ENCODE measurements at places on chromosomes 1 and 21.

DNA sequence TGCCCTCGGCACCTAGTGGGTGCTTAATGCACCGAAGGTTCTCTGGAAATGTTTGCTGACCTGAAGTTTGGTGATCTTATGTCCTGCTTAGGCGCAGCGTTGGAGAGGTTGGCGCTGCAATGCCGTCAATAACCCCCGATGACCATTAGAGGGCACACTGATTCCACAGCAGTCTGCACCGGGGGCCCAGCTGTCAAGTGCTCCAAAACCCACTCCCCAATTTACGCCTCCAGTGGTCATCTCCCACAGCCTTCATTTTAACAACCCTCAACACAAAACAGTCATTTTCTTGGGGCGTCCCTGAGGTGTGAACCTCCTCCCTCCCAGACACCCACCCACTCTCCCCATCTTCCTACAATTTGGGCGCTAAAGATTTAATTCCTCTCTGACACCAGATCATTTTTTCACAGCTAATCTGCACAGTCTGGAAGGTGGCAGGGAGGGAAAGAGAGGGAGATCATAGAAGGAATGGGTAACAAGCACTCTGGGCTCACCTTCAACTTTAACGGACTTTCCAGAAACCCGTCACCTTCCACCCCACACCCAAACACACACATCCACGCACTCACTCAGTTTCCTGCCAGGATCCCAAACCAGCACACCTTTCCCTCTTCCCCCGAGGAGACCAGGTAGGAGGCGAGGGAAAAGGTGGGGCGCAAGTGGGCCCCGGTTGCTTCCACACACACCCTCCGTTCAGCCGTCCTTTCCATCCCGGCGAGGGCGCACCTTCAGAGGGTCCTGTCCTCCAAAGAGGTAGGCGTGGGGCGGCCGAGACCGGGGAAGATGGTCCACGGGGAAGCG, 570 bp upstream of the NPR1 start:
- peak; percentile 11 for DNase-seq

GRCh38 chr1:36829066-36829465, 205.2 kb downstream of the GRIK3 start:
- DNase-seq: no peak

DNA sequence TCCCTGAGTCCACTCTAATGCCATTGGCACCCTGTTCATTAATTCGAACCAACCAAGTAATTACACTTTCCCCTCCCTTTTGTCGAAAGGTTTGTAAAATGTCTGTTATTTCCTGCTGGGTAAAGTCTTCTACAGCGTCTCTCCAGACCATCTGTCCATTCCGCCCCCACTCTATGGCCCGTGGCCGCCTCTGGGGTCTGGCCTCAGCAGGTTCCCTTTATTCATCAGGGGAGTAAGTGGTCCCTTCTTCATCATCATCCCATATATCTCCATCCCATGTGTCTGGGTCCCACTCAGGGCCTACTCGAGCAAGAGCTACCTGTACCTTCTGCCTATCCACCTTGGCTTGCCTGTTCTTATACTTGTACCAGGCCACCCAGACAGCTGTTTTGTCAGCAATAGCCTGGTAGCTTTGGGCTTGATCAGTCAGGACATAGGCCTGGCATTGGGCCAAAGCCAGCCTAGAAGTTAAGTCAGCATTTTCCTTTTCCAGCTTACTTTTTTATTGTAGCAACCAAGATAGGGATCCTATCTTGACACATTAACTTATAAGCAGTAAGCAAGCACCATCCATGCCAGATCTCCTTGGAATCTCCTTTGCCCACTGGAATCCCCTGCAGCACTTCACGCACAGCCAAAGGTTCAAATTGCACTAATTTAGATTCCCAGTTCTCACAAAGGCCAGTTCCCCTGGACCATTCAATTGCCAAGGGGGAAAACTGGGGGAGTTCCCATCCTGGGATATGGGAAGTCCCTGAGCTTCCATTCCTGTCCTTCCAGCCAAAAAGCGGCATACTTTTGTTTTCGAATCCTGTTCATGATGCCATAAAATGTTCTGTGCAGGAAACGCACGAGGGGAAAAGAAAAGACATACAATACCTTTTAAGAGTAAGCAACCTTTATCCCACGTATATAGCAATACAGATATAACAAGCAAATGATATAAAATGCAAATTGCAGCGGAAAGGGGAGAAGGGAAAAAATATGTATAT, 6.6 kb upstream of the STUM start:
- no peak for DNase-seq

- no peak for DNase-seq
Measured at GRCh38 chr1:116726872-116727820, 27.1 kb upstream of the CD2 start.

DNA sequence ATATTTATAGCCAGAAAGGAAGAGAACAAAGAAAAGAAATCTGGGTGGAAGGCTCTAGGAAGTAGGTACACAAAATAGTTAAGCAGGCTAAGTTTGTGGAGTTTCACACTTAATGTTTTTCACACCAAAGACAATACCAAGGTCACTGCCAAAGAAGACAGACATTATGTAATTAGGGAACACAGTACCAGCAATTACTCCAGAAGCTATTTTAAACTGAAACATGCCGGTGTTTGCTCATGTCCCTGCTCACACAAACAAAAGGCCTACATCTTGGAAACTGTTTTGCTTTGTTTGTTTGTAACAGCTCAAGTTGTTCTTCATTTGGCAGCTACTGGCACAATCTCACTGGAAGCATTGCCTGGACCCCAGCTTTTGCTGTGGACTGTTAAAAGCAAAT, 88.5 kb upstream of the DAB1 start:
- no peak for DNase-seq

DNA sequence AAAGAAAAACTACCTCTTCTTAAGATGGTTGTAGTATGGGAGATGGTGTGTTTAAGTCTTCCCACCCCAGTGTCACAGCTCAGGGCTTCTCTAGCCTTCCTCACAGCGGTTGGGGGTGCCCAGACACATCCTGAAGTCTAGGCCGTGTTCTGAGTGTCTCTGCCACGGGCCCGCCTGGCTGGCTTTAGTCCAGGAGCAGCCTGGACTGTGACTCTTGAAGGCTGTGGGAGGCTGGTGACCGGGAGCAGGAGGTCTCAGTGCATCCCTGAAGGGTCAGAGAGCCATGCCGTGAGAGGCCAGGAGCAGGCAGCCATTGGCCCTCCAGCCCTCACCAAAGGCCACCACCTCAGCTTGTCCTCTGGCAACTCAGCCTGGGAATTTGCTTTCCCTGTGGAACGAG, 4.5 kb downstream of the EPHX1 start:
- no peak for DNase-seq

DNA sequence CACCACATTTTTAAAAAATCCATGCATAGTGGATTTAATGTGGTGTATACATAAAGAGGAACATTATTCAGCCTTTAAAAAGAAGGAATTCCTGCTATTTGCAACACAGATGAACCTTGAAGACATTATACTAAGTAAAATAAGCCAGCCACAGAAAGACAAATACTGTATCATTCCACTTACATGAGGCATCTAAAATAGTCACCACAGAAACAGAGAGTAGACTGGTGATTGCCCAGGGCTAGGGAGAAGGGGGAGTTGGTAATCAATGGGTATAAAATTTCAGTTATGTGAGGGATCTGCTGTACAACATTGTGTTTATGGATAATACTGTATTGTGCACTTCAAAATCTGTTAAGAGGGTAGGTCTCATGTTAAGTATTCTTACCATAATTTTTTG, 10.0 kb downstream of the FAM163A start:
- no peak for DNase-seq

GRCh38 chr1:23152966-23153684, 15.5 kb downstream of the LUZP1 start:
- no peak for DNase-seq

DNA sequence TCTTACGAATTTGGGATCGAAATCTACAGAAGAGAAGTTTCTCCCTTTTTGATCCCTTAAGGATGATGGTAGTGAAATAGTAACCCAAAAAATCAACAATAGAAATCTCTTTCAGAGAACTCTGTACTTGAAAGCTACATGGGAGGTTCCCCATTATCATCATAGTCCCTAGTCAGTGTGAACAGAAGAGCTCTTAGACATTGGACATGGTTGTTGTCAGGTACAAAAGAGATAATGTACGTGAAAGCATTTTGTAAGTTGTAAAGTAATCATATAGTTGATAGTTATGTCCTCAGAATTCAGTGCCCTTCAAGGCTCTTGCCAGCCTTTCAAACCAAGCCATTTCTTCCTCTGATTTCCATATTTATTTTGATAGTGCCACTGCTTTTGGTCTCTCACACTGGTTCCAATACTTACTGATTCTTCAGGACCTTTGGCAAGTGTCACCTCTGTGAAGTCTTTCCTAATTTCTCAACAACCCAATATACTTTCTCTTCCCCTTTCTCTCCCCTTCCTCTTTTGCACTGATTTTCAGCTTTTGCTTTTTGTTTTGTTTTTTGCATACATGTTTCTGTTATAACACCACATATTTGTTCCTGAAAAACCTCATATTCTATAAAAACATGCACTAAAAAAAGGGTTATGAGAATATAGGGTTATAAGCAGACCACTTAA, 22.4 kb downstream of the VPS45 start:
- no peak for DNase-seq

DNA sequence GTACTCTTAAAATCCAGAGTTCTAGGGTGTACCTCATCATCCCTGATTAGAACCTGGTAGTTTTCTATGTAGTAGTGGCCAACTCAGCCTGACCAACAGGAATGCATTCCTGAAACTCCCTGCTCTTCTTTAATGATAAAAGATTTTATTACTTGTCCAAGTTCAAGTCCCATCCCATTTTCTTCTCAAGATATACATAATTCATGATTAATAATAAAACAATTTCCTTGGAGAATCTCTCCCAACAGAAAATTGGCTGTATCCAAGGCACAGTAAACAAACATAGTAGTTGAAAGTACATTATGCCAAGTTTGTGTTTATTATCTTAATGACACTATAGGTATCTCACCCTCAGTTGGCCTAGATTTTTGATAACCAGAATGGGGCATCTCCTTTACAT, 714.1 kb upstream of the ADAMTS5 start:
- DNase-seq: no peak

DNA sequence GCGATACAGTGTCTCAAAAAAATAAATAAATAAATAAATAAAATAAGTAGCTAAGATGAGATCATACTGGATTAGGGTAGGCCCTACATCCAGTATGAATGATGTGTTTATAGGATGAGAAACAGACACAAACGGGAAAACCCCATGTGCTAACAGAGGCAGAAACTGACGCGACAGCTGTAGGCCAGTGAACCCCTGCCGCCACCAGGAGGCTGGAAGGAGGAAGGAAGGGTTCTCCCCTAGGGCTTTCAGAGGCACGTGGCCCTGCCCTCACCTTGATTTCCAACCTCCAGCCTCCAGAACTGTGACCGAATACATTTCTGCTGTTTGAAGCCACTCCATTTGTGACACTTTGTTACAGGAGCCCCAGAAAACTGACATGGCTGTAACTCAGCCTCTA, 38.5 kb downstream of the CHD5 start:
- no peak for DNase-seq

- no peak for DNase-seq
Measured at GRCh38 chr1:118661769-118662320, 326.3 kb downstream of the TBX15 start.

DNA sequence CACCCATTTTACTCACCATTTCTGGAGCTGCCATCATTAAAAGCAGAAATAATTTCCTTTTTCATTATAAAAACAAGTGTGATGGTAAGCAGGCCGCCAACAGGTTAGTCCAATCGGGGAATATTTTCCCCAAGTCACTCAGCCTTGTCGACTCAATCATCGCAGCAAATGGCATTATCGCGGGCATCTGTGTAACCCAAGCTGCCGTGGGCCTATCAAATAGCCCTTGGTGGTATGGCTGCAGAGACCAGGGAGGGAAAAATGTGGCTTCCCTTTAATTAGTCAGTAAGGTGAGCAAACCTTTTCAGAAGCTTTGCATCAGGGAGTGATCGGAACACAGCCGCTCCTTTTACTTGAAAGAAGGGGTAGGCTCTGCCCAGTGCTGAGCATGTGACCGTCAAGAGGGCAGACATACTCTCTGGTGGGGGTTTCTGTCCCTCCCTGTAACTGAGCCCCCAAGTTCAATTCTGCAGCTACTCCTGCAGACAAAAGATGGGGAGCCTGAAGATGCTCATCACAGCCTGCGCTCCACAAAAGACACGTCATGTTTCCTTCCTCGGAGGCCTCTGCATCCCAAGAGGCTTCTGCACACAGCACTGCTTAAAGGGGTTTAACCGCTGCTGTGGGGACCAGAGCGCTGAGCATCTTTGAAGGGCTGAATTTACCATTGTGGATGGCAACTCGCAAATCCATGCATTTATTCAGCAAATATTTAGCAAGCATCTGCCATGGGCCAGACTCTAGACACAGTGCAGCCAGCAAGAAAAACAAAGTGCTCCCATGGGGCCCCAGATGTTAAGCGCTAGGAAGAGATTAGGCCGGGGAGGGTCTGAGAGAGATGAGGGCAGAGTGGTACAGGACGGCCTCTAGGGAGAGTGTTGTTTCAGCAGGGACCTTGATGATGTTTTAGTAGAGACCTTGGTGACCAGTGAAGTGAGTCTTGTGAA, 1.2 kb upstream of the TMPRSS3 start:
- no peak for DNase-seq

DNA sequence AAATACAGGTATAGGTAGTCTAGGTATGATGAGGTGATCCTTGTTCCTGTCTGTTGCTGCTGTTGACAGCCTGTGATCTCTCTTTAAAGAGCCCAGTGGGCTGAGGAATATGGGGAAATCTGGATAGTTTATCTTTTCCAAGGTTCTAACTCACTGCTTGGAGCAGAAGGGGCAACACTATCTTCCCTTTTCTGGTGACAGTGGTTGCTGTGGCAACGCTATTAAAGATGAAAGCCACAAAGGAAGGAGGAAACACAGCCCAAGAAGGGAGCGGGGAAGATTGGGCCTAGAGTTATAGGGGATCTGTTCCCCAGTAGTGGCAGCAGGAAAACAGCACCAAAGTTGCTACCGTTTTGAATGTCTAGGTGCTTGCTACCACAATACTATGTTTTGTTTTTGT, 8.8 kb downstream of the PCP4L1 start:
- no peak for DNase-seq

- DNase-seq: no peak
Measured at GRCh38 chr1:232662910-232663309, 33.0 kb upstream of the SIPA1L2 start.

Measured in nucleus accumbens (tissue), 56 donors.